MM.1S (cell line): ENCODE measurements at places on chromosomes 16 and 17.

DNA sequence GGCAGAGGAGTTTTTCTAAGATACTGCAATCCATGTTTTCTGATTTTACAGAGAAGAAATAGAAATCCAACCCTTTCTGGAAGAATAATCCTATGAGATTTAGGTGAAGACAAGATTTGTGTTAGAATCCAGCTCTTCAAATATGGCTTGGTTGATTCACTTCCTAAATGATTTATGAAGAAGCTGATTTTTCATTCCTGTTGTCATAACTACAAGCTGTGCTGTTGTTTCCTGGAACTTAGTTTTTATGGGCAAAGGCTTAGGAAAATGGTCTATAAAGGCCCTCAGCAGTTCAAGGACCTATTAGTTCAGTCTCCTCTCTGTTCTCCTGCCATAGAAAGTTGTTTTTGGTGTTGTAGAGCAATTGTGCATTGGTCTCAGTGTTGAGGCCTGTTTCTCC, 174.2 kb upstream of the FAM20A start:
- peak overlapping the region; percentile 39; the same call in 1 of the 2 replicates for H3K27ac ChIP-seq
- peaks cover 31% of the 10 kb centered on the region for H3K27me3 ChIP-seq
- H3K4me1 ChIP-seq = peaks cover 17% of the 10 kb centered on the region

GRCh38 chr17:17387017-17387497, 83.9 kb downstream of the NT5M start:
- no peak for DNase-seq
- H3K4me3 ChIP-seq = no peak overlapping the region
- H3K36me3 ChIP-seq = no peaks in the 10 kb centered on the region
- H3K27me3 ChIP-seq = peaks cover 15% of the 10 kb centered on the region

DNA sequence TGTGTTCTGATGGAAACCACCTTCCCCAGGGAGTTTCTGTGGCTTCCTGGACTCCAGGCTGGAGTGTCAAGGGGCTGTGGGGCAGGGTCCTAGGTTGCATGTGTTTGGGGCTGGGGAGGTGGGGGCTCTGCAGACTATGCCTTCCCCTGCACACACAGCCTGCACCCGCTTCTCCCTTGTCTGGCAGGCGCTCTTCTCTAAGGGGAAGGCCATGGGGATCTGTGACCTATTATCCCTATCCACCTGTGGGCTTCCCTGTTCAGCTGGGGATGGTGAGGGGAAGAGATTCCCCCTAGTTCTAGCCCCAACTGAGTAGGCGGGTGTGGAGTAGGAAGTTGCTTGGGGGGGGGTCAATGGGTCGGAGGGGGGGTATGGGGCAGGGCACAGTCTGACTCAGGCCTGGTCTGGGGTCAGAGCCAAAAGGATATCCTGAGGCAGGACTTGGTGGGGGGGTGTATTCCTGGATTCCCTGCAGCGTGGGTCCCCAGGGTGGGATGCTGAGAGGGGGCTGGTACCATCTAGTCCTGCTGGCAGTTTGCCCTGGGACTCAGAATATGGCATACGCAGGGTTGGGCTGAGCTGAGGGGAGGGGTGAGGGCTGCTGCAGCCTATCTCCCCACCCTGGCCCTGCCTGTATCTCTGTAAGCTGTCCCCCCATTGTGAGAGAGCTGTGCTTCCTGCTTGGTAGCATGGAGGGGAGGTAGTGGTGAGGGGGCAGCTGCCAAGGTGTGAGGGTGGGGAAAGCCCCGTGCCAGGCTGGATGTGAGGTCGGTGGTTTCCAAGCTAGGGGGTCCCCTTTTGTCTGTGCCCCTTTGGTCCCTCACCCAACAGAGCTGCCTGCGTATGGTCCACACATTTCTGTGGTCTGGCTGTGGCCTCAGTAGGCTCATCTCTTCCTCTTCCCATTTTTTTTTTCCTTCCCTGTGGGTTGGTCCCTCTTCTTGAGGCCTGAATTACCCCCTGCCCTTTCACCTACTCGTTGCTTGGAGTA, 14.7 kb downstream of the RARA start:
- H3K4me1 ChIP-seq = peaks cover 50% of the 10 kb centered on the region
- peak overlapping the region; percentile 98 for H3K27ac ChIP-seq
- H3K4me3 ChIP-seq = peak overlapping the region; percentile 97
- no peaks in the 10 kb centered on the region for H3K27me3 ChIP-seq
- no peaks in the 10 kb centered on the region for H3K36me3 ChIP-seq
- DNase-seq = peak; percentile 21

DNA sequence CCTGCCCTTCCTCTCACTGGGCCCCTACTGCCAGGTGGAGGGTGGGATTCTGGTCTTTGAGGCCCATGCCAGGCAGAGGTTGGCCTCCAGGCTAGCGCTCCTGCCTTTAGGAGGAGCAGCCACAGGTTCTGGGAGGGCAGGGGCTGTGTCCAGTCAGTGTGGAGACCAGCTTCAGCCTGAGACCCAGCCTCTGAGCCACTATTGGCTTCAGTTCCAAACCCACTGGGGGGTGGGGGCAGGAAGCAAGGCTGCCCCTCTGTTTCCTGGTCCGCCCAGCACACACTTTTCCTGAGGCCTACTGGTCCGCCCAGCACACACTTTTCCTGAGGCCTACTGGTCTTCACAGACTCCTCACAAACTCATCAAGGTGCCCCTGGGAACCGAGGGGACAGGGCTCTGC, 16.4 kb downstream of the SLC5A10 start:
- no peaks in the 10 kb centered on the region for H3K36me3 ChIP-seq
- H3K4me1 ChIP-seq = no peaks in the 10 kb centered on the region
- H3K27ac ChIP-seq = no peak overlapping the region
- DNase-seq = no peak
- no peak overlapping the region for H3K4me3 ChIP-seq

- H3K27ac ChIP-seq = no peak within 1 kb of the TSS
- no peaks in the 10 kb centered on the region for H3K36me3 ChIP-seq
- peak within 1 kb of the TSS; percentile 47; the same call in 1 of the 2 replicates for H3K4me3 ChIP-seq
- peaks cover 91% of the 10 kb centered on the region for H3K27me3 ChIP-seq
- H3K4me1 ChIP-seq = no peaks in the 10 kb centered on the region
- DNase-seq = peak; percentile 29
These were observed at the start of gene RTN4RL1 for GRCh38 chr17:2025220-2025621. Gene RTN4RL1 (minus strand): TSS chr17:2025334. CDS start chr17:2024865, 469 bp downstream.

DNA sequence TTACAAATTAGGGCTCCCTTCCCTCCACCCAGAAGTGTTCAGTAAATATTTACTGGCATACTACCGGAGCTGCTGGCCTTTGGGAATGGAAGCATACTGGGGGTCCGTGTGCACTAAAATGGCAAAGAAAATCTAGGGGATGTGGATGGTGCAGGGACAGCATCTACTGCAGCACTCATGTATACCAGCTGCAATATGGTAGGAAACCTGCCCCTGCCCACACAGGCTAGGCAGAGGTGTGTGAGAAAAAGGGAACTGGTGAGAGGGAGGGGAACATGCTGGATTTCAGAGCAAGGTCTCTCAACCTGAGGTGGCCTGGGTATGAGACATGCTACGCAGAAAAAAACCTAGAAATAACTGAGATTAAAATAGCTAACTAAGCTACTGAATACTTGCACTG, 145.4 kb downstream of the CDH13 start:
- H3K4me3 ChIP-seq = no peak overlapping the region
- DNase-seq = no peak
- no peaks in the 10 kb centered on the region for H3K4me1 ChIP-seq
- no peaks in the 10 kb centered on the region for H3K36me3 ChIP-seq
- no peaks in the 10 kb centered on the region for H3K27me3 ChIP-seq

DNA sequence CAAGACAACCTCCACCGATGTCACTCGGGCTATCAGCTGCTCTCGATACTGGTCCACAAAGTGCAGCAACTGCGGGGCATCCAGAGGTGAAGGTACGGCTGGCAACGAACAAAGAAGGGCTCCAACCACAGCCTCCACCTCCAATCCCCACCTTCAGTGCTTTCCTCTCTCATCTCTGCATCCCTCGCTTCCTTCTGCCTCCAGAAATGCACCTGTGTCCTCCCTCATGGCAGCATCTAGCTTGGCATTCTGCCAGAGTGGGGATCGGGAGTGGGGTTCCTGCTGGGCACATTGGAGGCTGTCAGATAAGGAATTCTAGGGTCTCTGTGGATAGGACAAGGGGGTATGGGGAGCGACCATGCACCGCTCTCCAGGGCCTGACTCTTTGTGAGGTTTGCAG, 28.6 kb downstream of the MIS12 start:
- H3K4me3 ChIP-seq = no peak overlapping the region
- H3K36me3 ChIP-seq = no peaks in the 10 kb centered on the region
- no peaks in the 10 kb centered on the region for H3K27me3 ChIP-seq
- no peak for DNase-seq

- H3K36me3 ChIP-seq = no peaks in the 10 kb centered on the region
- H3K27me3 ChIP-seq = peaks cover 25% of the 10 kb centered on the region
- no peak overlapping the region for H3K4me3 ChIP-seq
- H3K4me1 ChIP-seq = no peaks in the 10 kb centered on the region
- no peak for DNase-seq
- H3K27ac ChIP-seq = no peak overlapping the region
These were observed 1.1 kb downstream of the MPP2 start for GRCh38 chr17:43905985-43906852.

DNA sequence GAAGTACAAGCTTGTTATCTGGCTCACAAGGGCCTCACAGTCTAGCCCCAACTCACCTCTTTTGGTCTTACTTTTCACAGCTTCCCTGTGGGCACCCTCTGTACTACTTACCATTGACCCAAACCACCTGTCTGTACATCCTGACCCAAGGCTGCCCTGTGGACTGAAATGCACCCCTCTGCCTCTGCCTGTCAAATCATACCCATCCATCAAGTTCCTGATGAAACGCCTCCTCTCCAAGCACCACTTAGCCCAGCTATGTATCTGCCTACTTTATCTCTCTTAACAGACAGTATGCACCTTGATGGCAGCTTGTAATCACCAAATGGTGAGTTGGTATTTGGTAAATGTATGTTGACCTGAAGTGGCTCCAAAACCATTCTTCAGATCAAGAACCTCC, 7.5 kb upstream of the MAP3K14 start:
- no peak for DNase-seq
- no peaks in the 10 kb centered on the region for H3K36me3 ChIP-seq
- H3K4me1 ChIP-seq = peaks cover 19% of the 10 kb centered on the region
- H3K4me3 ChIP-seq = no peak overlapping the region
- H3K27me3 ChIP-seq = no peaks in the 10 kb centered on the region

DNA sequence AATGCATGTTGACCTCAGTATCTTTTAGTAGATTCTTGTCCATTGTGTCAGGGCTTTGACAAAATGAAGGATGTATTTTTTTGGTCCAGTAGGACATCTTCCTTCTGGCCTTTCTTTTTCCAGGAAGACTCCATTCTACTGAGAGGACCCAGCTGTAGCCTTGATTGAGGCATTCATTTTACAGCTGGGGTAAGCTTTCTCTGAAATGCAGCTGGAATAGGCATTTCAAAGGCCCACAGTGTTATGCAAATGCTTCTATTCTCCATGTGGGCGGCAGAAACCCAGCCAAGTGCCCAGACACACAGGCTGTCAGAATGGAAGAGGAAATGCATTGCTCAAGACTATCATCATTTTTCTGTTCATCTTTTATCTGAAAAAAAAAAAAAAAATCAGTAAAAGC, 629.0 kb upstream of the CDH8 start:
- no peaks in the 10 kb centered on the region for H3K27me3 ChIP-seq
- no peak overlapping the region for H3K4me3 ChIP-seq
- H3K4me1 ChIP-seq = no peaks in the 10 kb centered on the region
- DNase-seq = no peak
